NB4 (cell line): ENCODE measurements at places on chromosomes 16 and 17.

- DNase-seq: peak; percentile 69
Measured at GRCh38 chr16:35102780-35103403, 1643.5 kb downstream of the TP53TG3F start.

- DNase-seq: no peak
Measured at GRCh38 chr16:48850097-48850770, 240.3 kb upstream of the N4BP1 start.

DNA sequence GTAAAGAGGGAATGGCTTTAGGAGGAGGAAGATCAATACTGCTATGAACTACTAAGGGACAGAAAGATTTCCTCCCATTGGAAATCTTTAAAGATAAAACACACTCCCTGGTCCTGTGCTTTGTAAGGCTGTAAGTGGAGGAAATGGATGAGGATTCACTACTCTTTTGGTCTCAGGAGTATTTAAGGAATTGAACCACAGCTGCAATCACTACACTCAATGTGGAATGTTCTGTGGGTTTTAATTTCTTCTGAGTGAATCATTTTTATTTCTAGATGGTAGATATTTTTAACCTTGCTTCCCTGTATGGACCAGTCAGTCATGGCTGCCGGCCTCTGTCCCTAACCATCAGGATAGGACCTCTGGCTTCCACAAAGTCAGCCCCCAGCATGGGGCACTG is 65.6 kb downstream of the SDR42E1 start:
- no peak for DNase-seq

DNA sequence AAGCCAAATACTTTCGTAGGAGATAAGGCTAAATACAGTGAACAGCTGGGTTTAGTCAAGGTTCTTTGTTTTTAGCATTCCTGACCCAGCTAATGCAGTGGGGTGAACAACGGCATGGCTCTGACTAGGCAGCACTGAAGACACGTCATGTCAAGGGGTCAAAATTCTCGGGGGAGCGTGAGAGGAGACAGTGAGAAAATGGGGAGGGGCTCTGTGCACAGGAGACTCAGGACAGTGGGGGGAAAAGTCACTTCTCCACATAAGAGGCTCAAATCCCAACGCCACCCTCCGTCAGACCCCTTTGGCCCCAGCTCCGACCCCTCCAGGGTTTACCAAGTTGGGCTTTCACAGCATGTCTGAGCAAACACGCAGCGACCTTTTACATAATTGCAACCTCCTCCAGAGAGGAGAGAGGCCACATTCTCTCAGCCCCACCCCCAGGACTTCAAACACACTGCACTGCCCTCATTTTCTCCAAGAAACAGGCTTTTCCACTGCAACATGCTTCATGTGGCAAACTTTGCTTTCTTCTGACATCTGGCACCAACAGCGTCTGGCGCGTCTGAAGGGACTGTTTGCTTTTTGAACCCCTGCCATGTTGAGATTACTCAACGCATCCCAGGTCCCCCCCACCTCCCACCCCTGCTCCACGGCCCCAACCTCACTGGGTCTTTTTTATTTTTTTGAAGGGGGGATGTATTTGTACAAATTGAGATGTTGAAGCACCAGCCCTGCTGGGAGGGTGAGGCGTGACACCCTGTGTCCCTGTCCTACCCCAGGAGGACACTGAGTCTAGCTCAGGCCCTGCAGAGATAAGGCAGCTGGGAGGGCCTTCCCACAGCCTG is 30.0 kb downstream of the AXIN2 start:
- no peak for DNase-seq

DNA sequence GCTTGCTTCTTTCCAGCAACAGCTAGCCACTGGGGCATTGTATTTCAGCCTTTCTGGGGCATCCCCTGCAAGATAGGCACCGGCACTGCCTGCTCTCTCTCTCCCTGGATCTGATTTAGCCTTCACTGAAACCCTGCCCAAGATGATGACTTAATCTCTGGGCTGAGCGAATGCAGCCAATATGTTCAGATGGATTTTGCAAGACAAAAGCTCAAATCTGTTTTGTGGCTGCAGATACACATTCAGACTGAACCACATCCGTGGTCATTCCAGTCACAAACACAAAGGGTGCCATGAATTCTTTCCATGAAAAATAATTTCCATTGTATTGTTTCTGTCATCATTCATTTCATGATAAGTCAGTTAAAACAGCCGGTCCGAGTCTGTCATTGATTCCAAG is 24.2 kb downstream of the SOST start:
- no peak for DNase-seq

DNA sequence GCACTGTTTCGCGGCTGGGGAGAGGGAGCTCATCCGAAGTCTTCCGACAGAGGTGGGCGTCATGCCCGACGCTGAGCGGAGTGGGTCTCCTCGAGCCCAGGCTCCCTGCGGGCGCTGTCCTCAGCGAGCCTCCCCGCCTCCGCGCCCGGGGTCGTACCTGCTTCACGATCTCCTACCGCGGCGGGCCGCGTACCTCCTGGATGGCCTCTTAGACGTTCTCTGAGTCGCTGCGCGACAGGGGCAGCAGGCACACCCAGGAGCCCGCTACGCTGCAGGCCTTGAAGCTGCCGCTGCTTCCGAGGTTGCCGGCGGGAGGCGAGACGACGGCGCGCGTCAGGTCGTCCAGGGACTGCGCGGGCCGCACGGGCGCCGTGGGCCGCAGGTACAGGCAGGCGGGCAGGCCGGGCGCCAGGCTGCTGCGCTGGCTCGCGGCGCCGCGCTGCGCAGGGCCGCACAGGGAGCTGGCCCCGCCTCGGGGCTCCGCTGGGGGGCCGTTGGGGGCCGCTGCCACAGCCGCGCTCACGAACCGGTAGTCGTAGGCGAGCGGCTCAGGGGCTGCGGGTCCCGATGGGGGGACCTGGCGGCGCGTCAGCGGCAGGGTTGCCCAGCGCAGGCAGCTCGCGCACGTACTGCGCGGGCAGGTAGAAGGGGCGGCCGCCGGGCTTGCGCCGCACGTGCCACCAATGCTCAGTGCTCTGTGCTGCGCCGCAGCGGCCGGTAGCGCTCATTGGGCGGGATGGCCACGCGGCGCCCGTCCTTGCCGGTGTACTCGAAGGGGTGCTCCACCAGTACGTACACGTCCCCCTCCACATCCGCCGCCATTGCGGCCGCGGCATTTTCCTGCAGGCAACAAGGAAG is 116.4 kb upstream of the SMURF2 start:
- no peak for DNase-seq

DNA sequence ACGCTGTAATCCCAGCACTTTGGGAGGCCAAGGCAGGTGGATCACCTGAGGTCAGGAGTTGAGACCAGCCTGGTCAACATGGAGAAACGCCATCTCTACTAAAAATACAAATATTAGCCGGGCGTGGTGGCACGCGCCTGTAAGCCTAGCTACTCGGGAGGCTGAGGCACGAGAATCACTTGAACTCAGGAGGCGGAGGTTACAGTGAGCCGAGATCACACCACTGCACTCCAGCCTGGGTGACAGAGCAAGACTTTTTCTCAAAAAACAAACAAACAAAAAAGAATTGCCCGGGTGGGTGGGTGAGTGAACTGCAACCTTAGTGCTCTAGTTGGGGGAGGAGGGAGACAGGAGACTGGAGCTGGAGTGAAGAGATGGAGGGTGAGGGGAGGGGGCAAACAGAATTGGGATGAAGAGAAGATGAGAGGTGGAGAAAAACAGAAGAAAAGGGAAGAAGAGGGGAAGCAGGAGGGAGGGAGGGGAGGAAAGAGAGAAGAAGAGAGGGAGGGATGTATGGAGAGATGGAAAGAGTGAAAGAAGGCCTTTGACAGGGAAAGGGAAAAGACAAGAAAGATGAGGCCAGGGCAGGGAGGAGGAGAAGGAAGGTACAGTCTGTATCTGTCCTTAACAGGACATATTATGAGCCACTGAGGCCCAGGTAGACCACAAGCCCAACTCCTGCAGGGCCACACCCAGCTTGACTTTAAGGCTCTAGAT is 5.5 kb upstream of the SRCIN1 start:
- no peak for DNase-seq

- peak; percentile 88 for DNase-seq
Measured at GRCh38 chr17:57946798-57947358, 8.3 kb downstream of the CUEDC1 start.

DNA sequence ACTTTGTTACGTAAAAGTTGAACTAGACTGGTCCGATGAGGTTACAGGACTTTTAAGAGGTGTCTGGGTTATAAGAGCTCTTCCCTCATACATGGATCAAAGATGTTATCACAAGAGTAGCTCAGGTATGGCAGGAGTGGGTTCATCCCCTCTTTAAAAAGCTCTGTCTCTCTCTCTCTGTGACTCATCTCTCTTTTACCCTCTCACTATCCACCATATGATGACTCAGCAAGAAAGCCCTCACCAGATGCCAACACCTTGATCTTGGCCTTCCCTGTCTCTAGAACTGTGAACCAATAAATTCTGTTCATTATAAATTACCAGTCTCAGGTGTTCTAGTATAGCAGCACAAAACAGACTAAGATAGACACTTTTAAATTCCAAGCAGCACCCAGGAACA is 1.9 kb upstream of the CLEC19A start:
- DNase-seq: no peak

DNA sequence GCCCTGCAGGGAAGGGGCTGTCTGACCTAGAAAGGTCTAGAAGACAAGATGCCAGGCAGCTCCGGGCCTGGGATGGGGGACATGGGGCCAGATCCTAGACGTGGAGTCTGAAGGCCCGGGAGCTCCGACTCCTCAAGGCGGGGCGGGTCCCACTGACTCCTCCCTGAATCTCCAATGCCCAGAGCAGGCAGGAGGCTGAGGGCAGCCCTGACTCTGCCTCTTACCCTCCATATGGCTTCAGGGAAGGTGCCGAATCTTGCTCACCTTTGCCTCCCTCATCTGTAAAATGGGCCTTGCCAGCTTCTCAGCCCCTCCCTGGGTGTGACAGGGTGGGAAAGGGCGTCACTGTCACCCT is 14.8 kb downstream of the VASN start:
- DNase-seq: no peak

DNA sequence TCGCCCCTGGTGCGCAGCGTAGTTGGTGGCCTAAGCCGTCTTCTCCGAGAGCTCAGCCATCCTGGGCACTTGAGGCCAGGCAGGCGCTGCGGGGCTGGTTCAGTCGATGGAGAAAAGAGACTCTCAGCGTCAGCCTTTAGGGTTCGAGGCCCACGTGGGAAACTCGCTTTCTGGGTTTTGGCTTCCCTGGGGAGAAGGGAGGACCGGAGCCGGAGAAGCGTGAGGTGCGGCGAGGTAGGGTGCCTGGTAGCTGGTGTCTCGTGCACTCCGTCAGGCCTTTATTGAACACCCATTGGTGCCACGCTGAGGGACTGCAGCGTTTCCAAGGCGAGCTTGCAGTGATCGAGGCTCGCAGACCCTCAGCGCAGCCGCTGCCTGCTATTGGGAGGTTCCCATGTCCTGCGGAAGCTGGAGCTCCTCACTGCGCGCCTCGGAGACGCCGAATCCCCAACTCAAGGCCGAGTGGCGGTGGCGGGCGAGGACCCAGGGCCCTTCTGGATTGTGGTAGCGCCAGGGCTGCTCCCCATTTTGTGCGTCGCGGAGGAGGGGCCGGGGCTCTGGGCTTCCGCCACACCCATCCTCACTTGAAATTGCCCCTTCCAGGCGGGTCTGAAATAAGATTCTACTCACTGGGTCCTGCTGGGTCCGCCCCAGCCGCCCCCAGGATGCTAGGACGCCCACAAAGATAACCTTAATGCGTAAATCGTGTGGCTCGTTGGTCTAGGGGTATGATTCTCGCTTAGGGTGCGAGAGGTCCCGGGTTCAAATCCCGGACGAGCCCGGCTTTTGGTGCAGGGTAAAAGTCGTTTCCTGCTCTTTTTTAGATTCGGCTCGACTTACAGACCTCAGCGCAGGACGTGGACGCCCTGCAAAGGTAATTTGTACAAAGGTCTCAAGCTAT is 1.2 kb downstream of the OR1F1 start:
- peak; percentile 64 for DNase-seq

DNA sequence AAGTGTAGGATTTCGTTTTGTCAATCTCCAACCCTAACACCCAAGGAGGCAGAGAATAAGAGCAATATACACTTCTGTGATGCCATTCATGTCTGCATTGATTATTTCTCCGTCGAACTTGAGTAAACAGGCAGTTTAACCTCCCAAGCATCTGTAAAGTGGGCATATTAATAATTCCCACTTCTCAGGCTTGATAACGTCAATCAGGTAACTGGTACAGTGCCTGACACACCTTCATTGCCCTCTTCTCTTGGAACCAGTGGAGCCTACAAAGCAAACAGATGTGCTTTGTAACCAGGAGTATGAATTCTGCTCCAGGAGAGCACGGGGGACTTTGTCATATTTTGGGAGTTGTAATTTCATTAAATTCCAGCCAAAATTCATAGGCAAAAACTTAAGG is 32.5 kb upstream of the PLCG2 start:
- DNase-seq: no peak

- peak; percentile 53 for DNase-seq
Measured at GRCh38 chr16:28193530-28194423, 18.0 kb downstream of the XPO6 start.

DNA sequence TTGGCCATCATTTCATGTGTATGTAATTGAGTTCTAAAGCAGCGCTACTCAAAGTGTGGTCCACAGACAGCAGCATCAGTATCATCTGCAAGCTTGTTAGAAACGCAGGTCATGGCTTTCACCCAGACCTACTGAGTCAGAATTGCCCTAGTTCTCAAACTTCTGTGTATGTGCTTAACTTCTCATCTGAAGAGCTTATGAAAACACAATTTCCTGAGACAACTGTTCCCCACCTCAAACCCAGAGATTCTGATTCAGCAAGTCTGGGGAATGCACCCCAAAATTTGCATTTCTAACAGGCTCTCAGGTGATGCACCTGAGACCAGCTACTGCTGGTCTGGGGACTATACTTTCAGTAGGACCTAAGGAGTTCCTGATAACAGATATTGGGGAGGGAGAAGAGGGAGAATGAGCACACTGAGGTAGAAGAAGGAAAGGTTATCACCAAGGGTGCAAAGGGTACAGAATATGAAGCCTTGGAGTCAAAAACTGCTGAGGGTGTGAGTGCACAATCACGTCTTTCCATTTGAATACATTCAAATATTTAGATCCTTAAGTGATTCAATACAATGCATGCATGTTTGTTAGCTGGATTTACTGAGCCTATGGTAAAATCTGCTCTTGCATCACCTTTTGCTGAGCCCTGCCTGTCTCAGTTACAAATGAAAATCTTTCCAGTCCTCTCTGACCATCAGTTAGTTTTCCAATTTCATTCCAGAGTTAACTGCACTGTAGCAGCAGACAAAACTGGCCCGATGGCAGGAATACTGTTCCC is 29.2 kb upstream of the SKAP1 start:
- DNase-seq: no peak

- DNase-seq: peak; percentile 25
Measured at GRCh38 chr16:74951206-74951605, 33.7 kb downstream of the WDR59 start.

GRCh38 chr17:35082073-35082657 is 18.7 kb upstream of the RFFL start:
- no peak for DNase-seq

- DNase-seq: no peak
Measured at GRCh38 chr17:9148905-9149525, 127.7 kb downstream of the NTN1 start.
